Renal pelvis (tissue), 12 donors: ENCODE measurements at places on chromosomes 1 and 21.
A peak's percentile ranks its signal among the peaks of the same experiment; 100 is the strongest.

DNA sequence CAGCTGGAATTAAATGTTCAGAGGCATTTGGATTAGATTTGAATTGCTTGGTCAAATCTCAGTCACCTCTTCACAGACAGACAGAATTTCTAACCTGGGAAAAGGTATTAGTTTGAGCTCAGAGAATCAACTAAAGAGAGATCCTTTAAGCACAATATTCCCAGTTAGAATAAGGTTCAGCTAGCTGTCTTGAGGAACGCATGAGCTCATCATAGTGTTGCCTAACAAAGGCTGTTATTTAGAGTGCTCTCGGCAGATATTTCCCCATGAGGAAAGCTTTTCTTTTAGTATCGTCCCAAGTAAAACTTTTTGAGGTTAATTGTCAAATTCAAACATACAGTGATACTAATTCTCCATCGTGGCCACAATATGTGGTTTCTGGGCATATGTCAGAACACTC, 269.9 kb downstream of the HLX start:
- no peak for DNase-seq

DNA sequence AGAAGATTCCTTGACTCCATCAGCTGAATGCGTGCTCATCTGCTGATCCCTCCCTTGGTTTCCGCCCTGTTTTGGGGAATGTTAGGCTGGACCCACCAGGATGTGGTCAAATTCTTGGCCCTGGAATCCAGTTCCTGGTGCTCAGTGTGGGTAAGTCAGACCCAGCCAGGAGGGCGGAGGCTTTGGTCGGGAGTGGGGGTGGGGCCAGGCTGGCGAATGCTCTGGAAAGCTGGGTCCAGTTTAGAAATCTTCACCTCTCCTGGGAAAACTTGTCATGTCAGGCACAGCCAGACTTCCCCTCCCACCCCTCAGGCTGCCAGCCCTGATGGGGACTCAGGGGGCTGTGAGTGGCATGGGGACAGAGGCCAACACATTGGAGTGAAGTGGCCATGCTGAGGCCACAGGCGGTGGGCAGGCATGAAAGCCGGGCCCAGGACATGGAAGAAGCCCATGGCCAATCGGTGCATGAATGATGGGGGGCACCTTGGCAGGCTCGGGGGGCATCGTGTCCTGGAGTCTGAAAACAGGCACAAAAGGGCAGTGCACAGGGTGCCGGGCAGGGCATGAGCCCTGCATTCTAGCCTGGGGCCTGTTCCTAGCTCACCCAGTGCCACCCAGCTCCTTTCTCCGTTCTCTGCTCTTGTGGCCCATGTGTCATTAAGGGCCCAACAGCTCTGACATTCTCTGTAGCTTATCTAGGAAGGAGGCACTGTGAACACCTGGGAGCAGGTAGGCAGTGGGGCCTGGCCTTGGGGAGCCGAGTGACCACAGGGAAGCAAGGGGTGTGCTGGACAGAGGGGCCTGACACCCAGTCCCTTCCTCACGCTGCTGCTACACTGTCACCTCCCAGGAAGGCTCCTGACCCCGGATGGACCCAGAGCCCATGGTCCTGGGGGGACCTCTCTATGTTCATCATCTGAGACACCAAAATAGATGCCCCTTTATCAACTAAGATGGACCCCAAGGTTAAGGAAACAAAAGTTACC, 14.6 kb upstream of the PADI1 start:
- no peak for DNase-seq

DNA sequence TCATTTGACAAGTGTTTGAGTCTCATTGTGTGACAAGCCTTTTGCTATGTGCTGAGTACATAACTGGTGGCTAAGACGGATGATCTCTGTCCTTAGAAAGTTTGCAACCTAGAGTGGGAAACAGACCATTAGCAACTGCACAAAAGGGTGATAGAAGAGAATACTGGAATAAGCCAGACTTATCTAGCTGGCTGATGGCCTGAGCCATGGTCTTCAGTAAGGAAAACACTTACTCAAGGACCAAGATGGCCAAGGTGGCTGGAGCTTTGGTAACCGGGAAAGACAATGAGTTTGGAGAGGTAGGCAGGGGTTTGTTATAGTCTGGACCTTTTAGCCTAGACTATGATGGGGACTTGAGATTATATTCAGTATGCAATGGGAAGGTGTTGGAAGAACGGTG, 1.6 kb upstream of the TAF12 start:
- DNase-seq: no peak

- peak; percentile 72 for DNase-seq
These were observed 221.0 kb upstream of the CSF3R start for GRCh38 chr1:36703526-36704208.

- no peak for DNase-seq
These were observed 257.2 kb upstream of the AJAP1 start for GRCh38 chr1:4397196-4397595.

DNA sequence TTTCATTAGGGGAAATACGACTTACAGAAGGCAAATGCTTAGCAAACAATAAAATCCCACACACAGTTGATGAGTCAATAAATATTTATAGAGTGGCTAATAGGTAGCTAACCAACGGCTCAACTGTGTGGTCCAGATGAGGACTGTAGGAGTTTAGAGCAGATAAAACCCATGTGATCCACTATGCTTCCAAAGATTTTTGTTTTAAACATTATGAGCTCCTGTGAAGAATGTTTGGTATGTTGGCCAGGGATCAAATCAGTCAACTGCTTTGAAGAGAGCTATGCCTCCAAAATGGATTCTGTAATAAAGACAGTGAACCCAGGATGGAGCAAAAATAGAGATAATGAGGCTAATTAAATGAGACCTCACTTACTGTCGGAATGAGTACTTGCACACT, 72.3 kb upstream of the COL11A1 start:
- no peak for DNase-seq

GRCh38 chr1:17168091-17168876, 36.6 kb upstream of the PADI1 start:
- DNase-seq: peak; percentile 60

GRCh38 chr1:172112576-172112975, 271.3 kb downstream of the DNM3 start:
- no peak for DNase-seq

DNA sequence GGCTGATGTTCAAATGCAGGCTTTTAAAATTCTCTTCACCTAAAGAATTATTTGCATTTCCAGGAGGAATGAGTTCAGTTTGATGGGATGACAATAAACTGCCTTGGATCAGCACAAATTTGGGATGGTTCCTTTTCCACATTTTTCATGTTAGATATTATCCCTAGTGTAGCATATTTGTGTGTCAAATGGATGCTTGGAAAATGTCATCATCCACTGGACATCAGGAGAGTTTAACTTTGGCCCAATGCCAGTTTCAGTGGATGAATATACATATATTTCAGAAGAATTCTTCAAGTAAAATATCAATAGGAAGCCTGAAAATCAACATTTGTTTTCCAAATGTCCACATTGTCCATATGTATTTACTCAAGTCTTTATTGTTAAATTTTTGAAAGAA, 116.5 kb upstream of the COL24A1 start:
- no peak for DNase-seq

- no peak for DNase-seq
These were observed 18.7 kb upstream of the LBR start for GRCh38 chr1:225446595-225446960.

- DNase-seq: no peak
These were observed 234.9 kb upstream of the VAMP3 start for GRCh38 chr1:7535934-7536878.

GRCh38 chr1:10799726-10800125, 3.3 kb upstream of the CASZ1 start:
- DNase-seq: no peak

DNA sequence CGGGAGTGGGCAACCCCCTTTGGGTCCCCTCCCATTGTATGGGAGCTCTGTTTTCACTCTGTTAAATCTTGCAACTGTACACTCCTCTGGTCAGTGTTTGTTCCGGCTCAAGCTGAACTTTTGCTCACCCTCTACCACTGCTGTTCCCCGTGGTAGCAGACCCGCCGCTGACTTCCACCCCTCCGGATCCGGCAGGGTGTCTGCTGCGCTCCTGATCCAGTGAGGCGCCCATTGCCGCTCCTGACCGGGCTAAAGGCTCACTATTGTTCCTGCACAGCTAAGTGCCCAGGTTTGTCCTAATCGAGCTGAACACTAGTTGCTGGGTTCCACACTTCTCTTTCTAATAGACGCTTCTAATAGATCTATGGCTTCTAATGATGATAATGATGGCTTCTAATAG, 488.6 kb downstream of the MRPL39 start:
- no peak for DNase-seq

GRCh38 chr1:39509360-39510009, 18.0 kb downstream of the BMP8A start:
- no peak for DNase-seq

DNA sequence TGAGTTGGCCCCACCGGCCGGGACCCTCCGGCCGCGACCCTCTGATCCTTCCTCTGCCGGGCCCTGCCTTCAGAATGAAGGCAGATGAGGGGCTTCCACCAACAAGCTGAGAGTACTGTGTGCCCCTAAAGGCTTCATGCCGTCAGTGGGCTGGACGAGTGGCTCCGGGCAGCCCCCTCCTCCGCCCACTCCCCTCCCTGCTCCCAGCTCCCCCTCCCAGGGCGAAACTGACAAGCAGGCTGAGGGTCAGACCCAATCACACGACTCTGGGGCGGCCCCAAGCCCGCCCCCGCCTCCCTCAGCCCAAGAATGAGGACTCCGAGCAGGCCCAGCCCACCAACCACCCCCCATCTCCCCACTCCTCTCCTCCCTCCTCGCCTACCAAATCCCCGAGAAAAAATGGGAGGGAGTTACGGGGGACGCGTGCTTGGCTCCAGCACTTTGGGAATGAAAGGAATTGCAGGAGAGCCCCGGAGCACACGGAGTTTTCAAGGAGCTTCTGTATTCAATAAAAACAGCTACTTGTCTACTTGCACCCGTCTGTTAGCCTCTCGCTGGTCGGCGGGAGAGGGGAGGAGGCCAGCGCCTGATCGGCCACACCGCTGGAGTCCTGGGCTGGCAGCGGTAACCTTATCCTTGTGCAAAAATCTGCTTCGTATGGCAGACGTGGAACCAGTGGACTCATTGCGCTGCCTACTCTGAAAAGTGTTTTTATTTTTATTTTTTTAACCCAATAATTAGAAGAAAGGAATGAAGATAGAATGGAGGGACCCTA, at the start of gene COL11A1:
Gene COL11A1 (minus strand): TSS at position 147 of the 775 bp plus-strand sequence. CDS start 344 bp downstream, outside the sequence.
- peak; percentile 55 for DNase-seq

- no peak for DNase-seq
These were observed 18.3 kb downstream of the HYI start for GRCh38 chr1:43435146-43436145.

DNA sequence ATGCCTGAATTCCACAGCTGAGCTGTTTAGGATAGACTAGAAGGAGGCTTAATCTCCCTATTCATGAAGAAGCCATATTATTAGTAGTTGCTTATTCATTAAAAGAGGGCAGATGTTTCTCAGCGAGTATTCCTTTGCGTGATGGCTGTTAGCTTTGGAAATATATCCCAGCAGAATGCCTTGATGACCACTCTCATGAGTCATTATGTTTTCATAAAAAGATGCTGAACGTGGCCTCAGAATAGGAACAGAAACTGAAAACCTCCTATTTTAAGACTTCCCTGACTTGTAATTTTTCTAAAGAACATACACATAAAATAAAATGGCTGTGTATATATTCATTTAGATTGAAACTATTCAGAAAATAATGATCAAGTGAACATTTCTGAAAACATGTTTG, 9.6 kb upstream of the PLA2G4A start:
- DNase-seq: no peak

GRCh38 chr21:16071092-16071491, 341.3 kb downstream of the USP25 start:
- no peak for DNase-seq

- DNase-seq: no peak
These were observed 559.5 kb upstream of the PKN2 start for GRCh38 chr1:88124614-88125013.

DNA sequence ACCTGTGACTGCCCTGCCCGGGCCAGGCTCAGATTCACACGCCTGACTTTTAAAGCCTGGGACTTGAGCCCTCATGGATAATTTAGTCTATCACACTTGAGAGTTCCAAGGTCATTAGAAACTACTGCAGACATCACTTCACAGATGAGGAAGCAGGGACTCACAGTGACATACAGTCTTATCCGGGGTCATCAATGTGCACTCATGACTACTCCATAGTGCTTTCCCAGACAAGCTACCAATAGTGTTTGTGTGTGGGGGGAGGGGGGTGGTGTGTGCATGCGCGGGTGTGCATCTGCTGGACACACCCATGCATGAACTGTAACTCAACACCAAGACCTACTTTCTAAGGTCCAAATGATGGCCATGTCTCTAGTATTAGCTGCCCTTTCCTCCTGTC, 16.1 kb upstream of the SLC5A9 start:
- peak; percentile 21 for DNase-seq

- no peak for DNase-seq
These were observed 2.8 kb downstream of the MX1 start for GRCh38 chr21:41428847-41429246.

DNA sequence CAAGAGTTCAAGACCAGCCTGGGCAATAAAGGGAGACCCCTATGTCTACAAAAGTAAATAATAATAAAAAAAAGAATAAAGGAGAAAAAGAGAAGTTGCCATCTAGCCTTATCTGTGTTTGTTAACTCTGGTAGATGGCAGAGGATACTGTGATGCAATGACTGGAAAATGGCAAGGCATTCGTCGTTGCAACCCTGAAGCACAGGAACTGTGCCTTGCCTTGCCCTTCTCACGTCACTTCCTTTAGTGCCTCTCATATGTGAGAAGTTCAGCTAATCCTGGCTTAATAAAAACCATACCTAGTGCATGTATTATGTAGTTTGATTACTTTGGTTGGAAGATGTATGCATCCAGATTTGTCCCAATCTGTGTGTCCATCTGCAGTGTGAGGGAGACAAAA, 25.8 kb upstream of the PIGC start:
- DNase-seq: no peak

- DNase-seq: no peak
These were observed 196.1 kb upstream of the ESRRG start for GRCh38 chr1:216919060-216919970.

- DNase-seq: no peak
These were observed 62.5 kb upstream of the CNN3 start for GRCh38 chr1:94989398-94989797.

GRCh38 chr1:236837897-236838296, 42.8 kb downstream of the MTR start:
- no peak for DNase-seq

GRCh38 chr1:39787468-39787867, 1.2 kb downstream of the BMP8B start:
- DNase-seq: no peak

GRCh38 chr1:244236721-244237120, 185.6 kb downstream of the ZBTB18 start:
- DNase-seq: no peak

DNA sequence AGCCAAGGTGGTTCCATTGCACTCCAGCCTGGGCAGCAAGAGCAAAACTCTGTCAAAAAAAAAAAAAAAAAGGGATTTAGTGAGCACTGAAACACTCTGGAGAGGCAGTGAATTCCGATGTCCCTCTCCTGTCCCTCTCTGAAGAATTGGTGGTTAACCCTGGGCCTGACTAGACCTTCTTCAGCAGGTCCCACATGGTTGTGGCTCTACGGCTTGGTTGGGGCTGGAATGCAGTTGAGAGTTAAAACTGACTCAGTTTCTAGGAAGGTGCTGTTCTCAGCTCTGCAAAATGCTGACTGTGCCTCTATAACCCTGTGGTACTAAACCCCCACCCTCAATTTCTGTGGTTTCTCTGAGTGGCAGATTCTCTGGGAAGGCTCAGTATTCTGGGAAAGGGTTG, 173.3 kb downstream of the SEC16B start:
- no peak for DNase-seq
